A549 (cell line): ENCODE measurements at places on chromosomes 1 and 21.

GRCh38 chr1:67614511-67614934 is 70.5 kb upstream of the GADD45A start:
- peak; percentile 23 for DNase-seq

- peak; percentile 80 for DNase-seq
These were observed 16.9 kb upstream of the SAMD11 start for GRCh38 chr1:906600-907420.

GRCh38 chr1:151981178-151981525 is 12.5 kb downstream of the S100A10 start:
- DNase-seq, result no peak

DNA sequence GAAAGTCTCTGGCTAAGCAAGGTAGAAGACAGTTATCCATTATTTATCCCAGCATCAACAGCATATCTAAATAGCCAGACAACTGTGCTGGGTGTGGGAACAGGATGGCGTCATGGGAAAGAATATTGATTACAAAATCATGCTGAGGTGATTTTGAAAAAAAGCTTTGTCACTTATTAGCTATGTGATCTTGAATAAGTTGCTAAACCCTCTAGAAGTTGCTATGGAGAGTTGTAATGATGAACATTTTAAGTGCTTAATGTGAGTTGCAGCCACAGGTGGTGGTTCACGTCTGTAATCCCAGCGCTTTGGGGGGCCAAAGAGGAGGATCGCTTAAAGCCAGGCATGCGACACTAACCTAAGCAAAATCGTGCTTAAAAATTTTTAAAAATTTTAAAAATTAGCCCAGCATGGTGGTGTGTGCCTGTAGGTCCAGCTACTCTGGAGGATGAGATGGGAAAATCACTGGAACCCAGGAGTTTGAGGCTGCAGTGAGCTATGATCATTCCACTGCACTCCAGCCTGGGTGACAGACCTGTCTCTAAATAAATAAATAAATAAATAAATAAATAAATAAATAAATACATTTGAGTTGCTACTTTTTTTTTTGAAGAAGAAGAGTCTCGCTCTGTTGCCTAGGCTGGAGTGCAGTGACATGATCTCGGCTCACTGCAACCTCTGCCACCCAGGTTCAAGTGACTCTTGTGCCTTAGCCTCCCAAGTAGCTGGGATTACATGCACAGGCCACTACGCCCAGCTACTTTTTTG is 33.6 kb downstream of the WNT2B start:
- no peak for DNase-seq

GRCh38 chr1:197783510-197783948 is 8.2 kb upstream of the DENND1B start:
- no peak for DNase-seq
